GM12878 (cell line): ENCODE measurements at places on chromosomes 3 and 15.

DNA sequence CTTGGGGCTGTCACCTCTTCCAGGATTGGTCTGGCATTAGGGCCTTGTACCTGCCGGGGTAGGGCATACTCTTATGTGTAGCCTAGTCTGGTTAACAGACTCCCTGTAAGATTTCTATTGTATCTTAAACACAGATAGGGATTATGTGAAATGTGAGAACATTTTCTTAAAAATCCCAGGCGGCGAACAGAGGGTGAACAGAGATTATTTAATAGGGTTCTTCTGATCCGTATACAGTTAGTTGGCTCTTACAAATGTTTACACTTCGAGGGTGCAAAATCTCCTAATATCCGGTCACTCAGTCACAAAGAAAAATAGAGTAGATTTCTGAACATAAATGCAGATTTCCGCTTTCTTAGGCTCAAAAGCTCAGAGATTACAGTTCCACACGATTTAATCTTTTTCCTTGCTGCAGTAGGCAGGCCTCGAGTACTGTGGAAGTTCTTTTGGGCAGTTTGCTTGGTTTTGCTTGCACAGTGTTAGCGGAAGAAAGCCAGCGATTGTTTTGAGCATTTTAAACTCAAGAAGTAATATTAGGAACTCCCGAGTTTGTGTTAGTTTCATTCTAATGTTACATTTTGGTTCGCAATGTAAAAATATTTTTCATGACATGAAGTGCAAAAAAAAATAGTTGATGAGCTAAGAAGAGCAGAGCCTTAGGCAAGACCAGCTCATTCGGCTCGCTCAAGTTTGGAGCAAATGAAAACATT is 993 bp downstream of the PLCL2 start:
- no peak for DNase-seq

DNA sequence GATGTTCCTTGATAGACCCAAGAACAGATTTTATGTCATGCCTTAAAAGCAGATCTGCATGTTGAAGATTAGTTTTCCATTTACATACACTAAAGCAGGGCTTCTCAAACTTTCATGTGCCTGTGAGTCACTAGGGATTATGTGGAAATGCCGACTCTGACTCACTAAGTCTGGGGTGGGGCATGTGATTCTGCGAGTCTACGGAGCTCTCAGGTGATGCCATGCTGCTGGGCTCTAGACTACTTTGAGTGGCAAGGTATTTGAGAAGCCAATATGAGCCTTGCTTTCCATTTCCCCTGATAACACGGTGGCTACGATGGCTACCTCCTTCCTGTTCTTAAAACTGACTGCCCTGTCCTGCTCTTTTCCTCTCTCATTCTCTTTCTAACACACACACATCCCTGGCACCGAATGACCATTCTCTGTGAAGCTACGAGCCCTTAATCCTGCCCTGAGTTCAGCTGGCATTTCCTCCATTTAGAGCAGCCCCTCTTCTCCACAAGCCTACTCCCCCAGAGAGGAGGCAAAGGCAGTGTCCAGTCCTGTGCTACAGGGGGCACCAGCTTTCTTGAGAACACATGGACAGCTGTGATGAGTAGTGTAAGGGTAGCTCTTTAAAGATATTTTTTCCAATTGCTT is 39.7 kb upstream of the PYGO1 start:
- DNase-seq = no peak

- DNase-seq = no peak
Measured at GRCh38 chr3:155363690-155364070, 70.2 kb upstream of the STRIT1 start.

- DNase-seq = no peak
Measured at GRCh38 chr3:42053476-42053875, 37.7 kb upstream of the TRAK1 start.

GRCh38 chr15:40336744-40337122 is 4.0 kb downstream of the CCDC9B start:
- no peak for DNase-seq

GRCh38 chr3:133404920-133405319 is 5.1 kb downstream of the BFSP2 start:
- no peak for DNase-seq

GRCh38 chr15:75036212-75036616 is 12.8 kb downstream of the PPCDC start:
- DNase-seq = no peak

DNA sequence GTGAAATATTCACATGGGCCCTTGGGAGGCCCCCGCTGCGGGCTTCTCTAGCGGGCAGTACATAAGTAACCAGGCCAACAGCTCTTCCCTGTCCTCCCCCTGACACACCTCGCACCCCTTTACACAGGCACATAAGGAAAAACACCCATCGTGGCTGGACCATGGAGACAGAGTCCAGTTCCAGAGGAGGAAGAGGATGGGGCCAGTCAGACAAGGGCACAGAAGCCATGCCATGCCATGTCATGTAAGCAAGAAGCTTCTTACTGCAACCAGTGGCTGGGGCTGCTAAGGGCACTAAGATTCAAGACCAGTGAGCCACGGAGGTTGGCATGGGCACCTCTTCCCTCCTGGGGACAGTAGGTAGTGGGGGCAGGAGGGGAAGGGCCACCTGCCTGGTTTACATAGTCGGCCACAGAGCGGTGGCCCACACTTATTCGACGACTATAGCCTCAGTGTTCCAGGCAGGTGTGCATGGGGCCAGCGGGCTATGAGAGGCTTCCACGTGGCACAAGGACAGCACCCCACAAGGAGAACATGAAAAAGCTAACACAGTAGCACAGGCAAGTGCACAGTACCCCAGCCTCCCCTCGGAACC is 5.7 kb upstream of the CYP11A1 start:
- DNase-seq = no peak

DNA sequence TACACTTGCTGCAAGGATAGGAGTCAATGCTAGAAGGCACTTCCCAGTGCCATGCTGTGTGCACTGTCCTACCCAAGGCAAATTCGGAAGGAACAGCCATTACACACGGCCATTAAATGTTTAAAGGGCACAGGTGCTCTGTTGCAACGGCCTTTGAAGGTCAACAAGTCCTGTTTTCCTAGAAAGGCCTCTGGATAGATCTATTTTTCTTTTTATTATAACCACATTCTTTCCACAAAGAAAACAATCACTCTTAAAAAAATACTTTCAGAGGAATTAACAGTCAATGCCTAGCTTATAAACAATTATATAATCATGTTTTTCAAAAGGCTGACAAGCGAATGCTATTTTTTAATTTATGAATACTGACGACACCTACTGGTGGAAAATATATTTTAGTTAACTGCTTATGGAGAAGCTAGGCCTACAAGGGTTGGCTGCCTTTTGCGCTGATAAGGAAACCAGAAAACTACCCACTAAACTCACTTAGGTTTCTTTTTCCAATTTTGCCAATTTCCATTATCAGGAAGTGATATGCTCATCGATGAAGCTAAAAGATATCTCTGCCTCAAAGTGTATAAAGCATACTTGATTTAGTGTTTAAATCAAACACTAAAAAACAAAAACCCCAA is 2.4 kb downstream of the ARHGEF3 start:
- no peak for DNase-seq

DNA sequence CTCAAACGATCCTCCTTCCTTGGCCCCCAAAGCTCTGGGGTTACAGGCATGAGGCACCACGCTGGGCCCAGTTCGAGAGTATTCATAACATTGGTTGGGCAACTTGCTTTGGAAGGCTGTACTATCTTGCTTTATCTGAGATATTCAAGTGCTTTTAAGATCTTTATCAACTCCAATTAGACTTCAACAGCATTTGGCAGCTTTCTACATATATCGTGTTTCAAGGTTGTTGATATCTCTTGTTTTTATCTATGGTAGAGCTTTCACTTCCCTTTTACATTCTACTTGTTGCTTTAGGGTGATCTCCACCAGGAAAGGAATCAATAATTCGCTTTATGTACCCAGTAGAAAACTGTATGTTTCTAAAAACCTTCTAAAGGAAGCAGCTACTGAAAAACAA is 395.3 kb downstream of the IL5RA start:
- no peak for DNase-seq

GRCh38 chr3:55807210-55807609 is 320.1 kb upstream of the WNT5A start:
- DNase-seq = no peak

GRCh38 chr15:70284438-70285214 is 186.9 kb upstream of the TLE3 start:
- no peak for DNase-seq

GRCh38 chr15:66841953-66842681 is 140.1 kb downstream of the SMAD6 start:
- no peak for DNase-seq

- no peak for DNase-seq
Measured at GRCh38 chr15:57217778-57218598, 158.3 kb upstream of the CGNL1 start.

GRCh38 chr3:156551746-156552145 is 3.2 kb downstream of the SSR3 start:
- no peak for DNase-seq

DNA sequence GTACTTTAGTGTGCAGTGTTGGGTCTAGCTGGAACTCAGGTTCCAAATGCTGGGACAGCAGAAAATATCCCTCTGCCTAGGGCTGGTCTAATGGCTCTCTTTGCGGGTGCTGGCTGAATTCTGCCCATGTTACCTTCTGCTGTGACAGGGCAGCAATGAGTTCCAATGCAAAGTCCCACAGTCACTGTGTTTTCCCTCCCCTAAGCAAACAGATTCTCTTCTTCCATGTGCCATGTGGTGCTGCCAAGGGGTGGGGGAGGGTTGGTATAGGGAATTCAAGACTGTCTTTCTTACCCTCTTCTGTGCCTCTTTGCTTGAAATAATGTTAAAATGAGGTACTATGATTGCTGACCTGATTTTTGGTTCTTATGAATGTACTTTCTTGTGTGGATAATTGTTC is 229.6 kb downstream of the GBE1 start:
- no peak for DNase-seq

DNA sequence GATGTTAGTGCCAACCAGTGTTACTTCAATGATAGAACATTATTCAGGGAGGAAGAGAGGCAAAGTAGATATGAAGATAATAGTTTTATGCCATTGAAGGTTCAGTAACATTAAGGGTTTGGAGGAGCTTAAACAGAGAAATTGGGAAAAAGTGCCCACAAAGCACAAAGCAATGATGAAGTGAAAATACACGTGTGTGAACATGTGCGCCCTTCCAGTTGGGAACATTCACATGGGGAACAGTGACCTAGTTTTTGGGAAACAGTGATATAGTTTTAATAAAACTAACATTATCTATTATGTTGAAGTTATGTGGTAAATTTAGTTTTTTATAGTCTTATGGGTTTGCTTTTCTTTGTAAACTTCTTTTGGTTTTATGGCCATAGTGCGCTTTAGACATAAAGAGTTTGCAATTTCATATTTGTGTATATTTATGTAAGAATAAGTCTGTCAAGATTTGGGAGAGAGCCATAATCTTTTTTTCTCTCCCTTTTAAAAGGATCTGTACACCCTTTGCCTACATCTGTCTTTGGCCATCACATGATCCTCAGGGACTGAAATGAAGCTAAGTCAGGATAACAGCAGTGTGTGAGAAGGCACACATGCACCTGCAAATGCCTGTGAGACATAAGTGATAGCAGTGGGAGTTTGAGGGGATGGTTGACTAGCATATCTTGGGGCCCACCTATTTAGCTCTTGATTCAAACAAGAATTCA is 450.3 kb upstream of the THRB start:
- no peak for DNase-seq

DNA sequence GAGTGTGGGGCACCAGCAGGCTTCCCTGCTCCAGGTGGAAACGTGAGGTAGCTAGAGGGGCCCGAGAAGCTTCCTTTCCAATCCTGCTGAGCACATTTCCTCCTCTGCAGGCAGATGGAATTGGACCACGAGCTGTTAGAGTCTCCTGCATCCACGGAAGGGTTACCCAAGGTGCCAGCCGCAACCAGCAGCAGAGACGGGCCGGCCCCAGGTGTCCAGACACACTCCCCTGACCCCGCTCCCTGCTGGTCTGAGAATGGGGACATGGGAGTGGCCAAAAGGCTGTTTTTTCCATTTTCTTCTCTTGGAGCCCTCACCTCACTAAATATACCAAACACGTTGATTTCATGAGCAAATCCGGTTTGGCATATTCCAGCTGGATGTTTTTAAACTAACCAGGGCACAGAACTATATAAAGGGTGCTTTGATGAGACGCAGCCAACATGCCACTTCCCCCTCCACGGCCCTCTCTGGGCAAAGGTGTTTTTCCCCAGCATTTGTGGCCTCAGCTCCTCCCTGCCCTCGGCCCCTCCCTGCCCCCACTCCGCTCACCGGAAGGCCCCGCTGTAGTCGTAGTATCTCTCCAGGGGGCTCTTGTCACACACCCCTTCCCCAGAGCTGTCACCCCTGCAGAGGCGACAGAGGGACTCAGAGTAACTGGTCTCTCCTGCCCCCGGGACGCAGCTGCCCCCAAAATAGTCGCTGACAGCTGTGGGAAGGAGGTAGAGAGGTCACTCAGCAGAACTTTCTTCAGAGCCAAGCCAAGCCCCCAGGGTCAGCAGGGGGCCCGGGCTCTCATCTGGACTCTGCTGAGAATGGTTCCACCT is 7.0 kb downstream of the MELTF start:
- DNase-seq = no peak

- no peak for DNase-seq
Measured at GRCh38 chr3:117939425-117940027, 1095.1 kb downstream of the IGSF11 start.

- no peak for DNase-seq
Measured at GRCh38 chr15:28942571-28942970, 56.8 kb downstream of the APBA2 start.

GRCh38 chr3:196097373-196098154 is 15.7 kb upstream of the TFRC start:
- no peak for DNase-seq

GRCh38 chr3:184336547-184337398 is 627 bp upstream of the FAM131A start:
- DNase-seq = no peak

GRCh38 chr15:87755226-87755625 is 501.3 kb downstream of the NTRK3 start:
- no peak for DNase-seq

- DNase-seq = no peak
Measured at GRCh38 chr3:159130108-159130507, 328.3 kb downstream of the MFSD1 start.

- no peak for DNase-seq
Measured at GRCh38 chr3:71446734-71447133, 136.8 kb downstream of the FOXP1 start.

DNA sequence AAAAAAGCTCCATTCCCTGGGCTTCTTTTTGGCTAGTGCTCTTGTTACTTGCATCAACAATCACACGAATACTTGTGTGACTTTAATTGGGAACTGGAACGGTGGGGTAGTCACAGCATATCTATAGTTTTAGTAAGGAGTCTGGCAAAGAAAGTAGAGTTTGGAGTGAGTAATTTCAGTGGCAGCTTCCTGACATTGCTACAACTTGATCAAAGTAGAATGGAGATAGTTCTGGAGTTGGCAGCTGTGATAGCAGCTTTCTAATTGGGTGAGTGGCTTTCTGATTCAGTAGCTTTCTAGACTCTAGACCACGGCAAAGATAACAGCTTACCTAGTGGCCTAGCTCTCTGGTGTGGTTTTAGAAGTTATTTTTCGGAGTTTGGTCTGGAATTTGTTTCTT is 475.0 kb downstream of the TUSC7 start:
- no peak for DNase-seq

- DNase-seq = no peak
Measured at GRCh38 chr15:94456226-94456625, 224.9 kb downstream of the MCTP2 start.
